Stimulated activated CD8-positive, alpha-beta memory T cell treated with anti-CD3 and anti-CD28 coated beads, Interleukin-4, amount 100 ng/mL, for 48 hours (primary cell): ENCODE measurements at places on chromosomes 7 and 10.

GRCh38 chr7:134120405-134120804 lies 6.7 kb upstream of the LRGUK start:
- DNase-seq: no peak

GRCh38 chr10:78634835-78635234 lies 433.9 kb upstream of the ZMIZ1 start:
- no peak for DNase-seq

- DNase-seq: no peak
Observed at GRCh38 chr7:94417901-94418300, 23.2 kb downstream of the COL1A2 start.

DNA sequence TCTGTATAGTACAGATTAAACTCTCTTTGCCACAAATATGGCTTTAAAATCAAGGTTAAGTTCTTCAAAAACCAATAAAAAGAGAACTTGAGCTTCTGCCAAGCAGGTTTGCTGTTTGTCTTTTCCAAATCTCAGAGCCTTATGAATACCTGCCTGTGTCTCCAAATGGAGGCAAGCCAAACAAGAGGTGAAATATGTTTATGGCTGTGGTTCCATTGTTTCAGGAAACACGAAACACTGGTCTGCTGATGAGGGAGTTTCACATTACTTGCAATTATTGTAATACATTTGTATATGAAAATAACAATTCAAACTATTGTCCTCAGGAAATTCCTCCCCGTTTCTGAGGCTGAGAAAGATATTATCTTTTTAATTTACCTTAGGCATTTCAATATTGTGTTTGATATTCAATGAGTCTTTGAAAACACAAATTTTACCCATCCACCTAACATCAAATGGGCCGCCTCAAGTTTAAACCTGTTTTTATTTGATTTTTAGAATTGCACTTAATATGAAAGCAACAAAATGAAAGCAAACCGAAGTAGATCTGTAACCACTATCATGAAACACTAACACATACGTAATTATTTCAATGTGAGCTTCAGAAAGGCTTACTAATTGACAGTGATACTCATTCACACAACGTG lies 359.3 kb downstream of the HGF start:
- no peak for DNase-seq

DNA sequence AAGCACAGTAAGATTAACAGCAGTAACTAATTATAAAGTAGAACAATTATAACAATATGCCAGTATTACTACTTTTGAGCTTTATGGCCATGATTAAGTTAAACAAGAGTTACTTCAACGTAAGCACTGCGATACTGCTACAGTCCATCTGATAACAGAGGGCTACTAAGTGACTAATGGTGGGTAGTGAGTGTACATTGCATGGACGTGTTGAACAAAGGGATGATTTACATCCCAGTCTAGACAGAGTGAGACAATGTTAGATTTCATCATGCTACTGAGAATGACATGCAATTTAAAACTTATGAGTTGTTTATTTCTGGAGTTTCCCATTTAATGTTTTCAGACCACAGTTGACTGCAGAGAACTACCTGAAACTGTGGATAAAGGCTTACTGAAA lies 45.6 kb downstream of the TPST1 start:
- no peak for DNase-seq

DNA sequence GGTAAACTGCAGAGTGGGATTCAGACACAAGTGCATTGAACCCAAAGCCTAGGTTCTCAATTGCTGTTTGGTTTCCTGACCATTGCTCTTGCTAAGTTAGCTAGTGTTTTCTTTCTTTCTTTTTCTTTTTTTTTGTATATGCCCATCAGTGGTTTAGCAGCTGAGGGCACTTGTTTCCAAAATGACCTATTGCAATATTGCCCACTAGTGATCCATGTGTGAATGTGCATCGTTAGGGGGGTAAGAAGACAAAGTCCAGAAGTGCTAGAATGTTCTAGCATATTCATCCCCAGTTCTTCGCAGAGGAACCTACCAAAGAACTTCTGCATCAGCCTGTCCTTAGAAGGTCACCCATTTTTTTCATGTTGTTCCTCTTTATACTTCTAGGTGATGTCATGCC lies 252.8 kb upstream of the GPR26 start:
- DNase-seq: no peak
